ENCODE measurements at places on chromosomes 6 and 20. TPM values are rescaled to one million over a fixed set of nuclear protein-coding genes. Genes with fewer than 3 reads are reported as not detected.

The TSPO2 gene
- not detected for total RNA-seq

The ZNF391 gene
- total RNA-seq: 2.5 TPM

The MOG gene
- total RNA-seq: not detected

The MMP24 gene
- not detected for total RNA-seq

The SLC35F1 gene
- total RNA-seq: 0.21 TPM

DNA sequence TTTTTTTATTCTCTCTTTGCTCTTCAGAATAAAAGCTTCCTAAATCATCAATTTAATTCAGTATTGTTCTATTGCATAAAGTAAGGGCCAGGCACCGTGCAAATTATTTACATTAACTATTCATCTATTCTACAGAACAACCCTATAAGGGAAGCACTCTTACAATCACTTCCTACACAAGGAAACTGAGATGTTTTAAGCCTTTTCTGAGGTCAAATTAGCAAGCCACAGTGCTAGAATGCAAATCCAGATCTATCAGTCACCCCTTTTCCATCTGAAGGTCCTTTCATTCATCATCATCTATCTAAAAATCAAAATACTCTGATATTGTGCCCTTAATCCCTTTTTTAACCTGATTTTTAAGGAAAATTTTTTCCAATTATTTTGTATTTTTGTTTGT lies 31.2 kb downstream of the FRK start:
- DNase-seq: no peak

DNA sequence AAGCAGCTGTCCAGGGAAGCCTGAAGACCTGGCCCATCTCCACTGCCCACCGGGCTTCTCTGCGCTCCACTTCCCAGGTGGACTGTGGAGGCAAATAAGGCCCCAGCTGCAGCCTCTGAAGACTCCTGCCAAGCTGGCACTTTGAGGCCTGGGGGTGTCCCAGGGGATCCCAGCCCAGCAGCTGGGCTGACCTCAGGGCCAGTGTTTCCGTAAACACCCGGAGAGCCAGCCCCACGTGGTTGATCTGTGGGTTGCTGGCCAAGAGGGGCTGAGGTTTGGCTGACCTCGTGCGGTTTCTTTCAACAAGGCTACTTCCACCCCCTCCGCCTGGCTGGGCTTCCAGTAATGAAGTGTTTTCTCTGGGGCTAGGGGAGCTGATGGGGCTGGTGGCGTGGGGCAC lies 12.4 kb upstream of the CCN5 start:
- no peak for DNase-seq

- DNase-seq: no peak
Observed at GRCh38 chr6:33722103-33722623, 10.7 kb upstream of the UQCC2 start.

- DNase-seq: no peak
Observed at GRCh38 chr6:74969591-74970267, 236.1 kb downstream of the COL12A1 start.

- no peak for DNase-seq
Observed at GRCh38 chr6:133376743-133377142, 135.6 kb downstream of the EYA4 start.

GRCh38 chr6:35343835-35344550 lies 1.6 kb downstream of the PPARD start:
- DNase-seq: no peak

DNA sequence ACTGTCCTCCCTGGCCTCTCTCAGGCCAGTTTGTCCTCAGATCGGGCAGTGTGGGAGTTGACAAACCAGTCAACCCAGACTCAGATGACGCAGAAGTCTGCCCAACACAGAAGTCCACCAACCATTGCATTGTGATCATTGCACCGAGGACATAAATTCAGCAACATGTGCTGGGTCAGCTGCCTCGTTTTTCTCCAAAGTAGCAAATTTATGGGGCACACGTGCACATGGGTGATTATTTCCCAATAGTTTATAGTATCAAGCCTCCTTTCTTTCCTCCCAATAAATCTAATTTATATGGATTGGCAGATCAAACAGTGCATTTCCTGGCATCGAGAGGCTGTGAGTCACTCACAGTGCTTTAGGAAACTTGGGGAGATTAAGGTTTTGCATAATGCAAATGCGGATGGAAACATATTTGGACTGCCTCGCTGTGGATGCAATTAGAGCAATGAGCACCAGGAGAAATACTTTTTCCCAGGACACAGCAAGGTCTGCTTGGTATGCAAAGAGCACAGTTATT lies 413.7 kb upstream of the SULF2 start:
- DNase-seq: no peak

- no peak for DNase-seq
Observed at GRCh38 chr6:138099832-138100231, 7.4 kb downstream of the PERP start.

- DNase-seq: no peak
Observed at GRCh38 chr6:97701801-97702200, 418.8 kb upstream of the MMS22L start.

DNA sequence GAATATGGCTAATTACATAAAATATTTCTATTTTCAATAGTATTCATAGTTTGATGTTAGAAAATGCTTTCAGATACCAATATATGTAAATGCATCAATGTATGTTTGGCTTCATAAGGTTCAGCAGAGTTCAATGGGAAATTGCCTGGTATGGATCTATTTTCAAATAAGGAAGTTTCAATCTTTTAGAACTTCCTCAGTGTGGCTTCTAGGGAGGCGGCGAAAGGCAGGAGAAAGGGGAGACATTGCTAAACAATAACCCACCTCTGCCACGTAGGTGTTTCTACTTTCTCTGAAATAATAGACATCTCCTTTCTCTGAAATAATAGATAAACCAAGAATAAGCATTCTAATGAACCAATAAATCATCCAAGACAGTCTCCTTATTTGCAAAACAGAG lies 237.7 kb upstream of the RAB32 start:
- no peak for DNase-seq

Measured in activated T-cell treated with anti-CD3 and anti-CD28 coated beads, Interleukin-2, amount 50 U/mL, for 4 hours (primary cell).